ENCODE measurements at places on chromosomes 3 and 15.

DNA sequence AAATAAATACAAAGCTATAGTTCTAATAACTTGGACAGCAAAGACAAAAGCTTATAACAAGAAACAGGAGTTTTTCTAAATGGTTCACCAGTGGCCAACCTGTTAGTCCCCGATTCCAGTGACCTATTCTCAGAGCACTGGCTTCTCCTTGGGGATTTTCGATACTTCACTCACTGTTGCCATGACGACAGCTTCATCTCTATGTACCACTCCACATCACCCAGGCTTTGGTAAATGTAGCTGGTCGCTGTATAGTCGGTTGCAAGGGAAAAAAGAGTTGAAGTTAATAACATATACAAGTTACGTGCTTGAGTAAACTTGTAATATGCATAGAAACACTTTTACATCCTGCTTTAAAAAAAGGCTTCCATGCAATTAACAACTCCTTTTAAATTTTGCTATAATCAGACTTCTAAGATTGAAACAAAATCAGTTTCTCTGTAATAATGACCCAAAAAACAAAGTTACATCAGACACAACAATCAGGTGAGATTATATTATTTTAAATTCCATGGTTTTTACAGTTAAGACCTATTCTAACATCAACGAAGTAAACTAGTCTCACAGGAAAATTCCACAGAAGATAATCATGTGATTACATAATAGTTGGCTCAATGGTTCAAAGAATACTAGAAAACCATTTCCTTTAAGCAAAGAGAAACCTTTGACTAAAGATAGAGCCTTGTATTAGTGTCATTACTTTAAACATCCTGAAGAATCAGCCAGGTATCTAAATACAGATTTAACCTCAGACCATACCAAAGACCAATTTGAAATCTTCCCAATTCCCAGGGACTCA, 2.9 kb downstream of the CCNL1 start:
- DNase-seq, result no peak

DNA sequence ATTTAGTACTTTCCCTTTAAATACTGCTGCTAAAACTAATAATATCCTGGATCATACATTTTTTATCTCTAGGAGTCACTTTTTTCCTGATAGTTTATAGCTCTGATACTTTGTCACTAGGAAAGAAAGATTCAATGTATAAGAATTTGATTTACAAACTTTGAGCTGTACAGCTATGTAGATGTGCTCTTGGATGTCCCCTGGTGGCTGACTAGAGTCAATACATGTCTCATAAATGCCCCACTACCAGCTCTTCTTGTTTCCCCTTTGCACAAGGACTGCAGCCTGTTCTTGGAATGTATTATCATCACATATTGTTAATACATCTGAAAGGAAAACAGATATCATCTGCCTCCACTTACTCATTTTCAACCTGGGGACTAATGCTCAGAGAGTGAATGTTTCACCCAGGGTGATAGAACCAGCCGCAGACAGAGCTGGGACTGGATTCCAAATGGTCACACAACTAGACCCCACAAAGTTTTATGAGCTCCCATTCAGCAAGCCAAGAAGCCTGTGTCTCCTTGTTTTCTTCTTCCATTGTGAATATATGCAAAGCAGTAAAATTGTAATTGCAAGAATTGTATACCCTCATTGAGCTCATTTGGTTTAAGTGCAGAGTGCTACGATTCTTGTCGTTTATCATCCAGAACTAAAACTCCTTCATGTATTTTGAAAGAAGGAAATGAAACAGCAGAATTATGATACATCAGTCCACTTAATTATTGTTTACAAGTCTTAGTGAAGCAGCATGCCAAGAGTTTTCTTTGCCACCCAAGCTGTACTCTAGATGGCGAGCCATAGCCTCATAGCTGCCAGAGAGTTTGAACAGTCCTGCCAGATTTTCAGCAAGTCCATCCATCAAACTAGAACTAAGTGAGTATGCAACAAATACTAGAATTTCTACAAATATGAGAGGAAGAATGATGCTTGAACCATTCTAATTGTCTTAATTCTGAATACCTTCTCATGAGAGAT, 261.6 kb upstream of the LMCD1 start:
- DNase-seq, result no peak

DNA sequence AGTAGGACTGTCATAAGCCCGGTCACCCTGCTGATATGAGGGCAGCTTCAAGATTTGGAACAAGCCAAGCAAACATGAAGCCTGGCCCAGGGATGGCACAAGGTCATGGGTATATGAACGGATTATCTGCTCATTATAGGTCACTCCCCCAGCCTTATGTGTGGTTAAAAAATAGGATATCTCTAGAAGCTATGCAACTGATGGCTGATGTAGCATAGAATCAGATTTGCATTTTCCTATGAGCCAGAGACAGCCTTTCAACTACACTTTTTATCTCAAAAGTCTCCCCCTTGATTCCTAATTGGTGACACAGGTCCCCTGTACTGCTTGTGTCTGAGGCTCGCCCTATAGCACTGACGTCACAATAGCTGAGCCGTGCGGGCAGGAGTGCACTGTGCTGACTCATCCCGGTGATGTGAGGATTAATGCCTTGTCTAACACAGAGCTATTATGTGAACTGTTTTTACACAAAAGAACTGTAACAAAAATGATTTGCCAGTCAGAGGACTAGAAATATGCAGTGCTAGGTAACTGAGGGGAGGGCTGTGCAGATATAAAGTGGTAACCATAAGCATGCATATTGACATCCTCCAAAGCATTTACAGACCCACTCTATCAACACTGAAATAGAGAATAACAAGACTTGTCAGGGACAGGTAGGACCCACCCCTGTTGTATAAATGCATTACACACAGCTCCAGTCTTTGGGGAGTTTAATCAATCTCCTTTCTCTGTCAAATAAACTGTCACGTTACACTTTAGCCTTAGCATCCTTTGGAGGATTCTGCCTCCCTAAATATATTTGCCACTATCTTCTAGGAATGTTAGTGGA, 204.9 kb downstream of the TIGIT start:
- no peak for DNase-seq

DNA sequence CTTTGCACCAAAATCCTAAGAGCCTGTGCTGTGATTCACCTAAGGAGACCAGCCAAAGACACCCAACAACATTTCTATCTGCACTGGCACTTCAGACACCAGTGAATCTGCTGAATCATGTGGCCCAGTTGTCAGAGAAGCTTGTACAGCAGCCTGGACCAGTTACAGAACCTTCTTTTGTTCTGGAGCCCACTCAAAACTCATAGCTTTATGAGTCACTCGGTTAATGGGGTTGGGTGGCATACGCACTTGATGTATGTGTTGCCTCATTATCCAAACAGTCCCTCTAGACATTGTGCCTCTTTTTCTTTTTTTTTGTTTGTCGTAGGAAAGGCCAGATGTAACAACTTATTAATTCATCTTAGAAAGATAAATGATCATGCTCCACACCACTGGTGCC, 25.6 kb upstream of the GOLGA6L2 start:
- DNase-seq, result no peak

DNA sequence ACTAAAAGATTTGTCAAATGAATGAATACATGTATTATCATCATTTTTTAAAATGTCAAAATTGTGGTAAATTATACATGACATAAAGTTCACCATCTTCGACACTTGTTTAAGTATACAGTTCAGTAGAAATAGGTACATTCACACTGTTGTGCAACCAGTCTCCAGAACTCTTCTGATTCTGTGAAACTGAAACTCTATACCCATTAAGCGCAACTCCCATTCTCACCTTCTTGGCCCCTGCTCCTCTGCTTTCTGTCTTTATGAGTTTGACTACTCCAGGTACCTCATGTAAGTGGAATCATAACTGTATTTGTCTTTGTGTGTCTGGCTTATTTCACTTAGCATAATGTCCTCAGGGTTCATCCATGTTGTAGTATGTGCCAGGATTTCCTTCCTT, 50.1 kb upstream of the KBTBD8 start:
- DNase-seq, result no peak

DNA sequence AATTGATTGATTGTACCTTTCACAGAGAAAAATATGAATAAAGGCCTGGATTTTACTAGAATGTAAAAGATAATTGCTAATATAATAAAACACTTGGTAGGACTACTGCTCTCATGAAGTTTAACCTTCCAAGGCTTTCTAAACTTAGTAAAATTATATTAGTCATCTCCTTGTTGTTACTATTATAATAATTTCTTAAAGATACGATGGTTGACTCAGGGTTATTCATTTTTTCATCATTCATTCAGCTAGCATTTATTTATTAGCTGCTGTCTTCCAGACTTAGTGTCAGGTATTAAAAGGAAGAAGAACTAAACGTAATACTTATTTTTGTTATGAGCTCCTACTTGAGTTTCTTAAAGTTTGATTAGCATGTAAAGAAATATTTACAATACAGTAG, 771.6 kb upstream of the NR2F2 start:
- DNase-seq, result no peak

DNA sequence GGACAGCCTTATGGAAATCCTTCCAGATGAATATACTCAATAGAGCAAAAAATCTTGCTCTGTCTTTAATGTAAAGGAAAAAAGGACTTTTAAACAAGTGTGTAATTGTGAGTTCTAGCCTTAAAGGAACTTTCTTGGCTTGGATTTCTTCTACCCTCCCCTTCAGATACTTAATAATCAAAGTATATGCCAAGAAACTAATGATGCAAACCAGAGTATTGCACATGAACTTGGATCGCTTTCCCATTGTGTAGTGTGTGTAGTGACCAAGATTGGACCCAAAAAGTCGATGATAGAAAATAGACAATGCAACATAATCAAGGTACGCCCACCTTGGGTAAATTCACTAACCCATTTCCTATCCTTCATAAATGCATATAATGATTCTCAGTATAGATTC, 123.8 kb downstream of the TIGIT start:
- no peak for DNase-seq

DNA sequence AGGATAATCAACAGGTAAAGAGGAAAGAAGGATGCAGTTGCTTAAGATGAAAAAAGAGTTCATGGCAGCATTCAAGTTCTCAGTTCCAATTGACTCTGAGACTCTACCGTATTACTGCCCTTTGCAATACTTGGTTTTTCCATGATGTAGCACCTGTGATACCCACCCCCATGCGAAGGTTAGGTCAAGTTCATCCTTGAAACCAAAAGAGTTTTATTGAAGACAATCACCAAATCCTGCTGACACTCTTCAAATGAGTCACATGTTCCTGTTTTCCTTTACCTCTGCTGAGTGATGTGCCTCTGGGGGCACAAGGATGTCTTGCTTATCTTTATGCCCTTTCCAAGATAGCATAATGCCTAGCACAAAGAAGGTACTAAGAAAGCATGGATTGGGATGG, 111.3 kb upstream of the SLC7A14 start:
- DNase-seq, result no peak

DNA sequence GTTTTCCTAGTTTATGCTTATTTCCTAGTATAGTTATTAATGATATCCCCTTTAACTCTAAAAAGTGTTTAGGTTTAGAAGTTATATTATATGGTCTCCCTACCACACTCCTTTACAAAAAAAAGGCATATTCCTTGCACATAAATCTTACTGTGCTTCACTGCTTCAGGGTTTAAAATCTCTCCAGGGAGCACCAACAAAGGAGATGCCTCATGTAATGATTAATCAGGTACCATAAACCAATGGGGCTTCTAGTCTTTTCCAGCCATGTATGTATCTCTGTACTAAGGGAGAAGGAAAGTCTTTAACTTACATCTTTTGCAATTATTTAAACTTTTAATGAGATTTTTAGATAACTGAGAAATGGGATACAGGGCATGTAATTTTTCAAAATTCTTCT, 91.5 kb upstream of the RBMS3 start:
- no peak for DNase-seq

DNA sequence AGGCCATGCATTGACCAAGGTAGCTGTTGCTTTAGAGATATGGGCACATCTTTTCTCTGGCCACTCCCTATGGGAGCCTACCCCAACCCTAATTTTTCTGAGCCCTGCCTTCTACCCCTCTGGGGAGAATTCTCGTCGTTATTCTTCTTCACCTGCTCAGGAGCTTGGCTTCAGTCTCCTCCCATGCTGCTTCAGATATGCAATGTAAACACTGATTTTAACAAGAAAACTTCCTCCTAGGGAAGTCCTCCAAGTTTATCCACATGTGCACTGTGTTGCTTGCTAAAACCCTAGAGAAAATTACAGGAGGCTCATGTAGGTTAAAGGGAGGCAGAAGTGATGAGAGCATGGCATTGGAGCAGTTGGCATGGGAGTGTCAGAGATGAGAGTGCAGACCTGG, 445.2 kb upstream of the MDFIC2 start:
- no peak for DNase-seq

- no peak for DNase-seq
These were observed 26.9 kb downstream of the BFSP2 start for GRCh38 chr3:133426721-133427120.

GRCh38 chr3:23829242-23829934, 23.6 kb downstream of the UBE2E1 start:
- no peak for DNase-seq

DNA sequence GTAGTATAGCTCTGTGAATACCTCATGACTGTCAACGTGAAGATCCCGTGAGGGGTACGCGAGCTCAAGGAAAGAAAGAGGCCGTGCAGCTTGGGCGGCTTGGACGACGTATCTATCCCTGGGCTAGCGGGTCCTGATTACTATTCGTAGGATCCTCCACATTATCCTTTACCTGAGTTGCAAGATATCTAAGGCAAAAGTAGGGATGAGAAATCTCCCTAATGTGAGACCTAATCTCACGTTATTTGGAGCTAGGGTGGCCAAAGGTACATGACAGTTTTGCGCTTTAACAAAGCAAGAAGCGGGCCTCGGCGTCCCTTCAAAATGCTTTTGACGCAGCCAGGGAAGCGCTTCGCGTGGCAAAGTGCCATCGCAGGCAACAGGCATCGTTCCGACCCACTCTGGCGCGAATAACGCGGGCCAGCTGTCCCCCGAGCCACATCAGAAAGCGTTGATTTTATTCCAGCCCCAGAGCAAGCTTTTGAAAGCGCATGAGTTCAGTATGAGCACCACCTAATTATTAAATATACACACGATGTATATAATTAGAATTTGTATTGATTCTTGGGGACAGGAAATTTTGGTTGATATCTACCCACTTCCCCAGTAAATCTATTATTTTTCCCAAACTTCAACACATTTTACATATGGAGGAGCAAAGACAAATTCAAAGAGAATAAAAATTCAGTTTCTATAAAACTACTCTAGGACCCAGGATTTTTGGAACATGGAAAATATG, 2.5 kb upstream of the EOMES start:
- no peak for DNase-seq

- no peak for DNase-seq
These were observed 64.8 kb downstream of the TRIM71 start for GRCh38 chr3:32882603-32883025.

DNA sequence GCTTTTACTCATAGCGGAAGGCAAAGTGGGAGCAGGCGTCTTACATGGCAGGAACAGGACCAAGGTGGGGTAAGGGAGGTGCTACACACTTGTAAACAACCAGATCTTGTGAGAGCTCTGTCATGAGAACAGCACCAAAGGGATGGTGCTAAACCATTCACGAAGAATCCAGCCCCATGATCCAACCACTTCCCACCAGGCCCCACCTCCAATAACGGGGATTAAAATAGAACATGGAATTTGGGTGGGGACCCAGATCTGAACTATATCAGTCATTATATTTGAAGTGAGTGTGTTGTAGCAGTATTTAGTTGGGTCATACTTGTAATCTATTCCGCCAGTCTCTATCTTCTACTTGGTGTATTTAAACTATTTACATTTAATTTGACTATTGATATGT, 190.9 kb downstream of the RPLP1 start:
- DNase-seq, result no peak

Data from stimulated activated CD4-positive, alpha-beta T cell treated with anti-CD3 and anti-CD28 coated beads, Interleukin-15, amount 100 ng/mL, for 1 hour (primary cell).